ENCODE measurements at places on chromosomes 2 and 18.

DNA sequence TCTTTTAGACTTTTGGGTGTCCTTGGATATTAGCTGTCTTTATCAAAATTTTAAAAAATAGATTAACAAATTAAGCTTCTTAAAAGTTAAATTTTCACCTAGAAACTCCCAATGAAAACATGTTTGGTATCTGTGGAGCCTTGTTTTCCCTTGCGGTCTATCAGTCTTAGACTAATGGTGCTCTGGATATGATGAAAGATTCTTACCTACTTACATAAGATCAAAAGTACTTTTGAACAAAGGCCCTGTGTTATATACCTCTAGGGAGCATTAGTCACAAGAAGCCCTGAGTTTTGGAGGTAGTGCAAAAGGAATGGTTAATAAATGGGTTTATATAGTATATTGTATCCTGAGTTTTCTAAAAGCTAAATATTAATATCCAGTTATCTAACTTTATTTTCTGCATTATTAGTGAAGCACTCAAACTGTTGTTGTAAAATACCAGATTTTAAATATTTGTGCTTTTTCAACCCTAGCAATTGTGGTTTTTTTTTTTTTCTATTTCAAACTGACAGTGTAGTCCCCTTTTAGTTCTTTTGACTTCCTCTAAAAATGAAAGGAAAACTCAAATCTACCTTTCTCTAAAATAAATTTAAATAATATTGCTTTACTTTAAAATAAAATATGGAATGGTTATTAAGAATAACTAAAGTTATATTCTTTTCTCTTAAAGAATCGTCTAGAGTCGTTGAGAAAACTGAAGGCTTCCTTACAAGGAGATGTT is 18.1 kb downstream of the NDC80 start:
- DNase-seq, result no peak

DNA sequence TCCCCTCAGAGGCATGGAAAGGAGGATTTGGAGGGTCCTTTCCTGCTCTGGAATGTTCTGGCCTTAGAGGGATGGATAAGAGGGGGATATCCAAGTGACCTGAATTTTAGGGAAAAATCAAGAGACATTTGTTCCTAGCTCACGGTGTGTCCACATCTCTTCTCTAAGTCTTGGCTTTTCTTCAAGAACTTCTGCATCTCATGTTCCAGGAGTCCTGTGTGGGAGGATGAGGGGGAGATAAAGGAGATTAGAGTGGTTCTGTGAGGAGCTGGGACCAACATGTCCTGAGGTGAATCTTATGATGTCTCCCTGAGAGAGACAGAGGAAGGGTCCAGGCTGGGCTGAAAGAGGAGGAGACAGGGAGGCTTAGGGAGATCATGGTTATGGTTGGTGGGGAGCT is 11.7 kb downstream of the EMX1 start:
- peak; percentile 8 for DNase-seq

GRCh38 chr2:74979844-74980243 is 21.4 kb downstream of the POLE4 start:
- no peak for DNase-seq

DNA sequence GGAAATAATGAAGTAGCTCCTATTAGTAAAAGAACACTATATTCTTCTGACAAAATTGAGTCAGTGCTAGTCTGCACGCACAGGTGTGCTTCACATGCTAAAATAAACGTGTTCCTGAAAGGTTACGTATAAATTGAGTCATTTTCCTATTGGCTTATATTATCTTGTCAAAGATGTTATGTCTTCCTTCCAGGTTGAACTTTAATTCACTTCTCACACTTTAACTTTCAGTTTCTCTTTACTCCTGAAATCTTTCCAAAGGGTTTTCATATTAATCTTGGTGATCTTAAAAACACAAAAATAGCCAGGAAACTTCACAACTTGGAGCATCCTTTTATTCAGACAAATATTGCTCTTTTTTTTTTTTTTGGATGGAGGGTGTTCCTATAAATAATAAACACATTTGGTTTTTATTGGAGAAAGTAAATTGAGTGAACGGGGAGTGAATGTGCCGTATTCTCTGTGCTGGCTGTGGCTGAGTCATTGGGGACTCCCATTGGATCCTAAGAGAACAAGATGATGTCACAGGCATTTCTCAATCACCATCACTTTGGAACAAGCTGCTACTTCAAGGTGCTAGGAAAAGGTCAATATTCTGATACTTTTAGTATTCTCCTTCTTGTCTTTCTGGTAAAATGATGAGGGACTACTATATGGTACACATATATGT is 150.2 kb upstream of the SPATS2L start:
- no peak for DNase-seq

GRCh38 chr2:60644951-60645350 is 91.5 kb upstream of the BCL11A start:
- no peak for DNase-seq

DNA sequence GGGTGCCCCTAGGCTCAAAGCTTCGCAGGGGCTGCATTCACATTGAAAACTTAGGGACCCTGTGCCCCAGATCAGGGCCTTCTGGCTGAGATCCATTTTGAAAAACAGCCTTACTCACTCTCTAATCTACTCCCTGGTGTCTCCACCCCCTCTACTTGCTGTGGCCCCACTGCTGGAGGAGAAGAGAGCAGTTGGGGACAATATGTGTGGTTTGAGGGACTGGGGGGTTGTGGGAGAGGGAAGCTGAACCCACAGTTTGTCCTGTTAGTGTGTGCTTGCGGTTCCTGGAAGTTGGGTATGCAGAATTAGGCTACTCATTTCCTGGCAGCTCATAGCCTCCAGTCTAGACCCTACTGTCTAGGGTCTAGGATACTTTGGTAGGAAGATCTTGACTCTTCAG is 211.4 kb downstream of the PRKCE start:
- DNase-seq, result no peak

GRCh38 chr18:34796035-34796657 is 86.0 kb downstream of the DTNA start:
- DNase-seq, result no peak

DNA sequence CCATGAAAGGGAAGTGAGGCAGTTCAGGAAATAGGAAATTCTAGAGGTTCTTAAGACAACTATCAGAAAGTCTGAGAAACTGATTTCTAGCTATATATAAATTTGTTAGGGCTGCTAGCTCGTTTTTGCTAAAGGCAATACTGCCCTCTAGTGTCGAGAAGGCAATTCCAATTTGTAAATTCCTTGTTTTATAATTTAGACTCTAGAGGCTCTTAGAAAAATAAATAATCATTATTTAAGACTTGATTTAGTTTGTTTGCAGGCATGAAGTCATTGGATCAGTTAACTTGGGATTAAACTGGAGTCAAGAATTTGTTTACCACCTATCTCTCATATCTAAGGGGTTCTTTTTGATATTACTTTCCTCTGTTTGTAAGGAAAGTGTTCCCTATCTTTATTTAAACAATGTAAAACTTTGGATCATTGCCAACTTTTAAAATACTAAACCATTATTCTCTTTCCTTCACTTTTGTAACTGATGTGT is 66.2 kb downstream of the ACVR2A start:
- no peak for DNase-seq

DNA sequence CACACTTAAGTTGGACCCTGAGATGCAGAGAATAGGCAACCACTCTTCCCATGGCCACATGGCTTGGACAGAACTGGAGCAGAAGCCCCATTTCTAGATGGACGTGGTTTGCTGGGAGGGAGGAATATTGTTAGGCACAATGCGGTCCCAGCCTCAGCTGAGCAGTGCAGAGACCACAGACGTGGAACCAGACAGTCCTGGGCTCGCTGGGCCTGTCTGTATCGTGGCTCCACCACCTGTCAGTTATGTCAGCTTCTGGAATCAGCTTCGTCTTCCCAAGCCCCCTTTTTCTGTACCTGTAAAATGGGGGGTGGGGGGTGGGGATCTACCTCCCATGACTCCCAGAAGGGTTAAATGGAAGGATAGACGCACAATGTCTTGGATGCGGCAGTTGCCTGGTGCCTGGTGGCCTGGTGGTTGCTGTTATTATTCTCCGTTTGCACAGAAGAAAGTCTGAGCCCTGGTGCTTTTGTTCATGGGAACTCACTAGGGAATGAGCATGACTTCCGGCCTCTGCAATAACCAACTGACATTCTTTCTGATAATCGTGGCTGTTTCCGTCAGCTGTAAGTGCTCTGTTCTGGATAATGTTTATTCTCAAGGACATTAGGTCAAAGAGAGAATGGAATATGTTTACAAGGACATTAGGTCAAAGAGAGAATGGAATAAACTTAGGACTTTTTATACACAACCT is 31.4 kb downstream of the COLEC11 start:
- no peak for DNase-seq

DNA sequence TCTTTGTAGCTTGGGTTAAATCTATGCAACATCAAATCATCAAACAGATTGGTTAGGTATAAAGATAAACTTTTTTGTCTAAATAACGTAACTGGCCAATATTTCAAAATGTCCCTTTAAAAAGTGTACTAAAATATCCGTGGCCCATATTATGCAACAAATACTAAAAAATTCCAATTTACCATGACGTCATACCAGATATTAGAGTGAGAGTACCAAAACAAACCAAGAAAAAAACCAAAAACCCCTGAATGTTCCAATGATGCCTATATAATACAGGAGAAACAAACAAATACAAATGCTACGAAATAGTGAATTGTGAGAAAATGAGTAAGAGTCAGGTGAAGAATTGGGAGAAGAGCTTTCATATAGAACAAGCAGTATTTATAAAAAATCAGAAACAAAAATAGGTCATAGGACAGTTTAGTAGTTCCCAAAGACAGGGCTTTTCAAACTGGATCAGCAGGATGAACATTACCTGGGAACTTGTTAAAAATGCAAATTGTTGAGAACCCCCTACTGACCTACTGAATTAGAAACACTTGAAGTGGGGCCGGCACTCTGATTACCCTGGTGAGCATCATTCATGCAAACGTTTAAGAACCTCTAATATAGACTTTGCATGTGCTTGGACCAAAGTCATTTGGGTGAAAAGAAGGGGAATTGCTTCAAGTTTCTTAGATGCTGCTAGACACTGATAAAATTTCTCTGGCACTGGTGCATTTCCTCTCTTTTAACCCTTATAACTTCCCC is 753.7 kb downstream of the DSC3 start:
- no peak for DNase-seq

- no peak for DNase-seq
Measured at GRCh38 chr2:24203029-24203786, 28.4 kb downstream of the FAM228A start.

- DNase-seq, result no peak
Measured at GRCh38 chr2:66426244-66427111, 8.4 kb upstream of the MEIS1 start.

- DNase-seq, result no peak
Measured at GRCh38 chr2:73356097-73356496, 29.5 kb upstream of the ALMS1 start.

GRCh38 chr2:115560666-115561065 is 1118.2 kb downstream of the DPP10 start:
- no peak for DNase-seq

- no peak for DNase-seq
Measured at GRCh38 chr18:8978394-8978793, 124.1 kb upstream of the NDUFV2 start.

- DNase-seq, result no peak
Measured at GRCh38 chr18:12088096-12088495, 5.5 kb upstream of the ANKRD62 start.

- DNase-seq, result no peak
Measured at GRCh38 chr2:98488252-98488651, 43.6 kb downstream of the INPP4A start.

- DNase-seq, result no peak
Measured at GRCh38 chr18:79823120-79823519, 25.4 kb downstream of the KCNG2 start.

DNA sequence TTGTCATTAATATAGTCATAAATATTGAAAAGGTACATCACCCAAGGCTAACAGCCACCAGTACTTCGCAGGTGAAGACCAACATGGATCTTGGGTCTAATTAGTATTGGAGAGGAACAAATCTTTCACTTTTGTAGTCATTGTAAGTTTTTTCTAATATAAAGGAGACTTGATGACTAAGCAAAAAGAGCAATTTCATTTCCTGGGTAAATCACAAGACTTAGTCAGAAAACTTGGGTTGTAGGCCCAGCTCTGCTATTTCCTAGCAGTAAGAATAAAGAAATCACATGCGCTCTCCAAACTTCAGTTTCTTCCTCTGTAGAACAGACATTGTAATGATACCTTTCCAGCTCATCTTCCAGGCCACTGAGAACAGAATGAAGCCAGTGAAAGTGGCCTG is 40.9 kb downstream of the NRP2 start:
- DNase-seq, result no peak
